Chondrocyte (in vitro differentiated cells): ENCODE measurements at places on chromosomes 11 and 22. TPM values are rescaled to one million over a fixed set of nuclear protein-coding genes. Genes with fewer than 3 reads are reported as not detected.

DNA sequence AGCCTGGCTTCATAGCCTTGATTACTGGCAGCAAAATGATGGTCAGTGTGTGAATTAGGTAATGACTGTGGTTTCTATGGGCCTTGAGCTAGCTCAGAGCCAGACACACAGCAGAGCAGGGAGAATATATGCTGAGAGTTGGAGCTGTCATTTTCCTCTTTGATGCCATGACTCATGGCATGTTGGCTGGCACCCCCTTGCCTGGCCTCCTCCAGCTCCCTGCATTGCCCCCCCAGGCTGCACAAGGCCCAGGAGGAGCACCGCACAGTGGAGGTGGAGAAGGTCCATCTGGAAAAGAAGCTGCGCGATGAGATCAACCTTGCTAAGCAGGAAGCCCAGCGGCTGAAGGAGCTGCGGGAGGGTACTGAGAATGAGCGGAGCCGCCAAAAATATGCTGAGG, 20.3 kb upstream of the RRM1 start:
- H3K36me3 ChIP-seq, result peaks cover 2% of the 10 kb centered on the region
- H3K4me3 ChIP-seq, result no peak overlapping the region
- H3K4me1 ChIP-seq, result peaks cover 27% of the 10 kb centered on the region
- H3K27me3 ChIP-seq, result no peaks in the 10 kb centered on the region
- H3K27ac ChIP-seq, result peak overlapping the region; percentile 58

Gene CD3D
- not detected in 3 replicates for total RNA-seq

Gene PPP6R3
- total RNA-seq, result 73.4 to 76.1 TPM (median 75.1 TPM) in 3 replicates

- DNase-seq, result no peak
- H3K27me3 ChIP-seq, result no peaks in the 10 kb centered on the region
- H3K27ac ChIP-seq, result no peak overlapping the region
- H3K4me1 ChIP-seq, result peaks cover 16% of the 10 kb centered on the region
Observed at GRCh38 chr22:31652911-31653684, 8.9 kb downstream of the PISD start.

GRCh38 chr11:36214480-36214879, 74.7 kb downstream of the COMMD9 start:
- no peak overlapping the region for H3K27ac ChIP-seq
- DNase-seq, result no peak
- no peak overlapping the region for H3K4me3 ChIP-seq
- peaks cover 7% of the 10 kb centered on the region for H3K4me1 ChIP-seq
- H3K27me3 ChIP-seq, result no peaks in the 10 kb centered on the region

GRCh38 chr11:59550842-59551658, 39.7 kb downstream of the OR4D9 start:
- H3K4me3 ChIP-seq, result peak overlapping the region; percentile 85
- no peak for DNase-seq
- H3K36me3 ChIP-seq, result no peaks in the 10 kb centered on the region
- peak overlapping the region; percentile 96 for H3K27ac ChIP-seq
- peaks cover 30% of the 10 kb centered on the region for H3K4me1 ChIP-seq

GRCh38 chr11:111665777-111666176, 63.5 kb downstream of the SIK2 start:
- no peak overlapping the region for H3K27ac ChIP-seq
- no peaks in the 10 kb centered on the region for H3K27me3 ChIP-seq
- DNase-seq, result no peak
- H3K4me1 ChIP-seq, result peaks cover 14% of the 10 kb centered on the region
- peaks cover 5% of the 10 kb centered on the region for H3K36me3 ChIP-seq

DNA sequence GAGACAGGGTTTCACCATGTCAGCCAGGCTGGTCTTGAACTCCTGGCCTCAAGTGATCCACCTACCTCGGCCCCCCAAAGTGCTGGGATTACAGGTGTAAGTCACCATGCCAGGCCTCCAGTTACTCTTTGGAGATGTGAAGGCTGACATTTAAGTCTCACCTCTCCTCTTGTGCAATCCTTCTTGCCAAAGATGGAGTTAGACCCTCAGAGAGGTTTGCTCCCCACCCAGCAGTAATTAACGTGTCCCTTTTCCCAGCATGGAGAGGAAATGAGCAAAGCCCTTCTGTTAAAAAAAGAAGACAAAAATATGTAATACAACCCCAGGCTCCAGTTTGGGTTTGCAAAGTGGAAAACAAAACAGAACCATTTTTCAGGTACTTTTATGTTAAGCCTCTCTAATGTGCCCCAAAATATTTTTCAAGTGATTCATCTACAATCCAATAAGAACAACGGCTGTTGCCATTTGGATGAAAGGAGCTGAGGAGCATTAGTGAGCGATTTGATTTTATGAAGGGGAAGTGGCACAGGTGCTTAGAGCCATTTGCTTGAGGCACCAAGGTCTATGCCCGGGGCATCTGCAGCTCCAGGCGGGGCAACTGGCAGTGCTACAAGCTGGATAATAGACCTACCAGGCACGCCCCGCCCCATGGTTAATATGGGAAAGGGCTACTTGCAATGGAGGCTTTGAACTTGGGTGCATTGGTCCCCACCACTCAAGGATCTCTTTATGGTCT, 57.2 kb downstream of the GRIK4 start:
- peaks cover 15% of the 10 kb centered on the region for H3K4me1 ChIP-seq
- no peak overlapping the region for H3K4me3 ChIP-seq
- H3K27me3 ChIP-seq, result peaks cover 6% of the 10 kb centered on the region

GRCh38 chr11:96204721-96205459, 138.1 kb downstream of the MAML2 start:
- no peak for DNase-seq
- H3K36me3 ChIP-seq, result no peaks in the 10 kb centered on the region
- no peak overlapping the region for H3K4me3 ChIP-seq
- H3K27ac ChIP-seq, result no peak overlapping the region
- H3K4me1 ChIP-seq, result peaks cover 45% of the 10 kb centered on the region

GRCh38 chr11:13324709-13325108, 47.1 kb downstream of the BMAL1 start:
- H3K4me1 ChIP-seq, result peaks cover 25% of the 10 kb centered on the region
- no peak for DNase-seq
- peaks cover 4% of the 10 kb centered on the region for H3K36me3 ChIP-seq
- H3K27ac ChIP-seq, result no peak overlapping the region
- H3K27me3 ChIP-seq, result no peaks in the 10 kb centered on the region

GRCh38 chr22:39634530-39635405, 64.2 kb downstream of the CACNA1I start:
- no peak overlapping the region for H3K27ac ChIP-seq
- H3K27me3 ChIP-seq, result peaks cover 7% of the 10 kb centered on the region
- no peak overlapping the region for H3K4me3 ChIP-seq

Gene OR52H1
- 0.39 TPM in 1 of 3 replicates, not detected in the others for total RNA-seq

GRCh38 chr11:28826807-28827206, 718.6 kb downstream of the METTL15 start:
- H3K36me3 ChIP-seq, result peaks cover 2% of the 10 kb centered on the region
- peaks cover 13% of the 10 kb centered on the region for H3K4me1 ChIP-seq
- no peak overlapping the region for H3K4me3 ChIP-seq
- no peaks in the 10 kb centered on the region for H3K27me3 ChIP-seq

- H3K27me3 ChIP-seq, result no peaks in the 10 kb centered on the region
- peaks cover 38% of the 10 kb centered on the region for H3K4me1 ChIP-seq
- H3K4me3 ChIP-seq, result no peak overlapping the region
- no peaks in the 10 kb centered on the region for H3K36me3 ChIP-seq
- no peak for DNase-seq
- H3K27ac ChIP-seq, result peak overlapping the region; percentile 61
Observed at GRCh38 chr22:36259615-36260300, 6.8 kb downstream of the APOL1 start.

Gene TREH
- total RNA-seq, result not detected in 3 replicates

Gene APOA1
- total RNA-seq, result not detected in 3 replicates

GRCh38 chr22:36327922-36328551, 59.7 kb downstream of the MYH9 start:
- peak overlapping the region; percentile 63 for H3K4me3 ChIP-seq
- H3K36me3 ChIP-seq, result peaks cover 54% of the 10 kb centered on the region
- peaks cover 99% of the 10 kb centered on the region for H3K4me1 ChIP-seq
- DNase-seq, result no peak

DNA sequence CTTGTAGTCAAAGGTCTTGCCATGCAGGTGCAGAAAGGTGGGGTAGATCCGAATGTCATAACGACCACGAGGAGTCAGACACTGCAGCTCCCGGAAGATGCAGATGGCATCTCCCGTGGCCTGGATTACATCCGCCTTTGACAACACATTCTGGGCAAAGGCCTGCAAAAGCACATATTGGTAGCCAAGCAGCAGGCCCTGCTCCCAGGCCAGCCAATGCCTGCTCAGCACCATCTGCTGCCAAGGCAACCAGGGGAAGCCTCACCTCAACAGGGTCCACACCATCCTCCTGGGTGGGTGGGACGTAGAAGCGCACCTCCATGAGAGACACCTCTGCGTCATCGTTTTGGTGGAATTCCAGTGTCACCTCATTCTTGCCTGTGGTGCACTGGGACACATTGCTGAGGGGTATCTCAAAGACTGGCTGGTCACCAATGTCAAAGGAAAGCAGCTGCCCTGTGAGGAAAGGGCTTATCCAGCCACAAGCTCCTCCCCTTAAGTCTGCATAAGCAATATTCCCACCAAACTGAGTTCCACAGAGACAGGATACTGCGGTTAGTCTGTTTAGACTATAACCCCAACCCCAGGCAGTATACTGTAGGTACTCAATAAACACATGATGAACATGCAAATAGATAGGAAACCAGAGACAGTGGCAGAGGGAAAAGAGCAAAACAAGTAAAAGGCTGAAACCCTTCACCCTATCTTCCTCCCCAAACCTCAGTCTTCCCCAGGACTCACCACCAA, 2.8 kb downstream of the SSRP1 start:
- peaks cover 25% of the 10 kb centered on the region for H3K36me3 ChIP-seq
- H3K27me3 ChIP-seq, result peaks cover under 1% of the 10 kb centered on the region
- peaks cover 23% of the 10 kb centered on the region for H3K4me1 ChIP-seq
- no peak overlapping the region for H3K4me3 ChIP-seq
- DNase-seq, result no peak

Gene VSIG10L2
- total RNA-seq, result not detected in 3 replicates

Gene GRIA4
- total RNA-seq, result not detected in 3 replicates

Gene KLHDC7B
- total RNA-seq, result 0.34 to 7.2 TPM (median 6.3 TPM) in 3 replicates

Gene GTF2H1
- total RNA-seq, result 55.9 to 71.6 TPM (median 57.1 TPM) in 3 replicates

GRCh38 chr22:26065847-26066246, 103.4 kb upstream of the SEZ6L start:
- no peaks in the 10 kb centered on the region for H3K4me1 ChIP-seq
- H3K4me3 ChIP-seq, result no peak overlapping the region
- H3K36me3 ChIP-seq, result no peaks in the 10 kb centered on the region
- H3K27me3 ChIP-seq, result peaks cover 11% of the 10 kb centered on the region
- DNase-seq, result no peak

DNA sequence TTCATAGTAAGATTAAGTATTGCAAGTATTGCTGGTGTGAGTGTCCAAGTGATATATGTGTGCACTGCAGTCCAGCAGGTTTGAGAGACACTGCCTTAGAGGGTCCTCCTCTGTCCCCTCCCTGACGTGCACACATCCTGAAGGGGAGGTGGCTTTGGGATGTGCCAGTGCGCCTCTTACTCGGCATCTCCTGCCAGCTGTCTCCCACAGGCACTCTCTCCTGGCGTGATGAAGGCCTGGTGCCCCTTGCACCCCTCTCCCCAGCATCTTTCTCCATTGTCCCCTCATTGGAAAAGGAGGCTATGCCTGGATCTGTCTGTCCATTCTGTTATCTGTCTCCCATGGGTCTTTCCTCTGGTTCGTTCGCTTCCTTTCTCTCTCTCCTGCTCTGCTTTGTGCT, 24.2 kb downstream of the GTPBP1 start:
- H3K27ac ChIP-seq, result no peak overlapping the region
- H3K27me3 ChIP-seq, result no peaks in the 10 kb centered on the region
- peaks cover 39% of the 10 kb centered on the region for H3K36me3 ChIP-seq
- DNase-seq, result no peak
- H3K4me3 ChIP-seq, result no peak overlapping the region
- peaks cover 44% of the 10 kb centered on the region for H3K4me1 ChIP-seq

Gene MMP12
- total RNA-seq, result 0.17 to 0.18 TPM in 2 of 3 replicates, not detected in the other

DNA sequence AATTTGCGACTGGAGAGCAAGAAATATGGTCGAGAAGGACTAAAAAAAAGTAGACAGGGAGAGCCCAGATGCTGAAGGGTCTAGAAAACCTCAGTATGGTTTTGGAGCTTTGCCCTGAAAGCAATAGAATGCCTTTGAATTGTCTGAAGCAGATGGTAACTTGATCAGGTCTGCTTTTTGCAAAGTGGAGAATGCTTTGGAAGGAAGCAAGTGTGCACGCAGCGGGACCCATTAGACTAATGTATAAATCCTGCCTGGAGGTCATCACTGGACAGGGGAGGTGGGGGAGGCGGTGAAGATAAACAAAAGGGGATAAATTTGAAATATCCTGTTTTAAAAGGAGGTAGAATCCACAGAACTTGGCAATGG, 757 bp upstream of the HINFP start:
- peaks cover 28% of the 10 kb centered on the region for H3K4me1 ChIP-seq
- peak overlapping the region; percentile 89 for H3K27ac ChIP-seq
- peaks cover 5% of the 10 kb centered on the region for H3K36me3 ChIP-seq
- no peak for DNase-seq
- H3K27me3 ChIP-seq, result no peaks in the 10 kb centered on the region

GRCh38 chr11:292211-293121, 3.5 kb downstream of the PGGHG start:
- no peak overlapping the region for H3K4me3 ChIP-seq
- peaks cover 16% of the 10 kb centered on the region for H3K4me1 ChIP-seq
- no peaks in the 10 kb centered on the region for H3K27me3 ChIP-seq
- H3K36me3 ChIP-seq, result peaks cover 9% of the 10 kb centered on the region

Gene APOL6
- 2.1 to 4.6 TPM (median 4.6 TPM) in 3 replicates for total RNA-seq

GRCh38 chr11:108561535-108561991, 32.0 kb downstream of the EXPH5 start:
- H3K27me3 ChIP-seq, result no peaks in the 10 kb centered on the region
- peak overlapping the region; percentile 74 for H3K27ac ChIP-seq
- no peak overlapping the region for H3K4me3 ChIP-seq

DNA sequence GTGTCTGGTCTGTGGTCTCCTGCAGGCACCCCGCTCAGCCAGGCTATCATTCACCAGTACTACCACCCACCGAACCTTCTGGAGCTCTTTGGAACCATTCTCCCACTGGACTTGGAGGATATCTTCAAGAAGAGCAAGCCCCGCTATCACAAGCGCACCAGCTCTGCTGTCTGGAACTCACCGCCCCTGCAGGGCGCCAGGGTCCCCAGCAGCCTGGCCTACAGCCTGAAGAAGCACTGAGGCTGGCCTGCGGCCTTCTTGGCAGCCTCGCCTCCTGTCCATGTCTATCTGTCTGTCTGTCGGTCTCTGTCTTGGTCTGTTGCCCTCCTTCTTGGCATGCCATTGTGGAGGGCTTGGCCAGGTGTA, 27.9 kb downstream of the INCENP start:
- no peaks in the 10 kb centered on the region for H3K4me1 ChIP-seq
- H3K27ac ChIP-seq, result no peak overlapping the region
- H3K4me3 ChIP-seq, result no peak overlapping the region
- no peak for DNase-seq

Gene ACRV1
- 0.20 to 0.56 TPM in 2 of 3 replicates, not detected in the other for total RNA-seq

- H3K36me3 ChIP-seq, result no peaks in the 10 kb centered on the region
- peaks cover 3% of the 10 kb centered on the region for H3K4me1 ChIP-seq
- DNase-seq, result no peak
- peaks cover 14% of the 10 kb centered on the region for H3K27me3 ChIP-seq
Observed at GRCh38 chr11:113396690-113397089, 9.1 kb downstream of the ANKK1 start.

- H3K4me3 ChIP-seq, result no peak overlapping the region
- no peak for DNase-seq
- peaks cover 18% of the 10 kb centered on the region for H3K4me1 ChIP-seq
- H3K27ac ChIP-seq, result no peak overlapping the region
Observed at GRCh38 chr22:25645964-25646363, 81.5 kb downstream of the GRK3 start.
